ENCODE measurements at places on chromosomes 5 and 9. TPM values are rescaled to one million over a fixed set of nuclear protein-coding genes. Genes with fewer than 3 reads are reported as not detected.

Gene ALAD
- 13.0 TPM for total RNA-seq

Gene FCN2
- total RNA-seq: not detected

Gene MSANTD3
- total RNA-seq: 41.3 TPM

Gene KCNN2
- total RNA-seq: 18.6 TPM

Gene TMOD1
- 0.88 TPM for total RNA-seq

Gene SLC6A19
- total RNA-seq: not detected

Gene PCDHB12
- 2.0 TPM for total RNA-seq

Gene CCDC192
- 0.63 TPM for total RNA-seq

Gene OR1J2
- not detected for total RNA-seq

Gene IRX1
- 5.1 TPM for total RNA-seq

Gene SLC28A3
- not detected for total RNA-seq

Gene CLTB
- total RNA-seq: 29.2 TPM

Gene SMC5
- total RNA-seq: 22.6 TPM

Gene ZNF883
- total RNA-seq: 20.2 TPM

Gene DPYSL3
- 385 TPM for total RNA-seq

Gene SPATA31A3
- not detected for total RNA-seq

Gene ANXA2R
- 0.17 TPM for total RNA-seq

Gene LCN9
- total RNA-seq: 3.7 TPM

Gene BASP1
- total RNA-seq: 95.2 TPM

Gene RANBP3L
- total RNA-seq: not detected

Gene SOHLH1
- not detected for total RNA-seq

Gene GRPEL2
- total RNA-seq: 48.9 TPM

Gene SHROOM1
- total RNA-seq: 5.7 TPM

Gene PCDHB5
- total RNA-seq: 2.8 TPM

Gene ORM1
- total RNA-seq: not detected

Gene SPATA31E1
- total RNA-seq: 0.09 TPM

Gene CENPK
- total RNA-seq: 50.9 TPM

Gene POLE3
- total RNA-seq: 49.1 TPM

Gene NUTM2G
- total RNA-seq: 0.25 TPM

Gene ANKRD18A
- total RNA-seq: 13.2 TPM

Gene NR5A1
- 0.42 TPM for total RNA-seq

Gene RETREG1
- 1.9 TPM for total RNA-seq

Gene PHF24
- 0.35 TPM for total RNA-seq

Gene FRRS1L
- total RNA-seq: 2.2 TPM

Gene HAPLN1
- total RNA-seq: 1.3 TPM

Gene ASPN
- total RNA-seq: not detected

Gene WDR31
- total RNA-seq: 0.40 TPM

Gene CCDC127
- 7.2 TPM for total RNA-seq

Gene MARCHF6
- total RNA-seq: 109 TPM

Gene TTC23L
- 1.2 TPM for total RNA-seq

Gene SPAG8
- total RNA-seq: 0.37 TPM

Gene FAM153A
- total RNA-seq: not detected

Gene ZNF366
- not detected for total RNA-seq

Gene SLC30A5
- total RNA-seq: 36.3 TPM

Gene SLCO6A1
- 0.54 TPM for total RNA-seq

Gene ITGA2
- 7.2 TPM for total RNA-seq

Gene HTR4
- not detected for total RNA-seq

Gene TSLP
- 1.9 TPM for total RNA-seq

Gene PCDHA9
- 0.36 TPM for total RNA-seq

Gene ROR2
- total RNA-seq: 4.3 TPM

Gene DMRT2
- total RNA-seq: 0.93 TPM

Gene CERCAM
- total RNA-seq: 3.1 TPM

Gene CYFIP2
- total RNA-seq: 80.6 TPM

Gene LURAP1L
- 1.6 TPM for total RNA-seq

Data from H1 (cell line).